ENCODE measurements at places on chromosomes 6 and 20.
A peak's percentile ranks its signal among the peaks of the same experiment; 100 is the strongest.

- DNase-seq = no peak
These were observed 135.4 kb downstream of the SMOC2 start for GRCh38 chr6:168576388-168576787.

GRCh38 chr6:3237761-3238662, 10.6 kb upstream of the TUBB2B start:
- no peak for DNase-seq

GRCh38 chr6:9659848-9660247, 755.0 kb downstream of the TFAP2A start:
- no peak for DNase-seq

GRCh38 chr6:3316331-3316730, 57.6 kb downstream of the PSMG4 start:
- no peak for DNase-seq

- no peak for DNase-seq
These were observed 12.4 kb upstream of the RALY start for GRCh38 chr20:33981347-33981746.

DNA sequence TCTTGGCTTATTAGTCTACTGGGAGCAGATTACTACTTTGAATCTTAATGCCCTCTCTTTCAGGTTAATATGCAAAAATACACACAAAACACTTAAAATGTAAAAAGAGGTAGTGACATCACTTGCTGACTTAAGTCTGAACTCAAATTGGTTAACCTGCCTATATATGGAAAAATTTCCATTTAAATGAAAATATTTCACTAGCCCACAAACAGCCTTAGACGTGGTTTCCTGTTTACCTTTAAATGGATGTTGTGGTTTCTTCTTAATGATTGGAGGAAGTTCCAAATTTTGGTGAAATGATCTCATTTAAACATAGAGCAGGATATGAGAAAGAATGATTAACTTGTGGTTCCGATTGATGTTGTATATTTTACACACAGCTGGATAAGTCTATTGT, 553.7 kb downstream of the CD109 start:
- DNase-seq = no peak

- DNase-seq = no peak
These were observed 26.5 kb downstream of the TM9SF4 start for GRCh38 chr20:32135983-32136515.

DNA sequence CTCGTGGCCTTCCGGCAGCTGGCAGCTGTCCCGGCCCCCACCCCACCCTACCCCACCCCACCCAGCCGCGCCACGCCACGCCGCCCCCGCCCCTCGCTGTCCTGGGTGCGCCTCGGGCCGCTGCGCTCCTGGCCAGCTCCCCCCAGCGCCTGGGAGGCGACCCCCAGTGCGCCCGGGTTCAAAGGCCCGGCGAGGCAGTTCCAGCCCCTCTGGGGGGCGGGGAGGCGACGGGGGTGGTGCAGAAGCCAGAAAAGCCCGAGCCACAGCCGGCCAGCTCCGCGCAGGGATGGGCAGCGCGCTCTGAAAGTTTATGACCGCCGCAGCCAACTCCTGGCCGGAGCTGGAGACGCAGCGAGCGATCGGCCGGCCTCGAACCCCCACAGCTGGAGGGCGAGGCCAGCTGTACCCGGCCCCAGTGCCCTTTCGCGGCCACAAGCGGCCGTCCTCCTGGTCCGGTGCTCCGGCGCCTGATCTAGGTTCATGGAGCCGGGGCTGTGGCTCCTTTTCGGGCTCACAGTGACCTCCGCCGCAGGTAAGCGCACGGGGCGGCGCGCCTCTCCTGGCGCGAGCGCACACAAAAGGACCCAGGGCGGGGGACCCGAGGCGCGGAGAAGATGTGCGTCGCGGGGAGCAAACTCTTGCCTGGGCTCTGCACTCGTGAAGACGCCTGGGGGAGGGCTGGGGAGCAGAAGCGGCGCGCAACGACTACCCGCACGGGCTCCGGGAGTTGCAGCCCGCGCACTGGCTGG, at the start of gene EDN3:
TSS of gene EDN3 (plus strand) at position 279 of the 749 bp plus-strand sequence. CDS start at position 481, 202 bp downstream.
- no peak for DNase-seq

GRCh38 chr6:44227148-44227793, 3.9 kb downstream of the SLC29A1 start:
- DNase-seq = no peak

- no peak for DNase-seq
These were observed 81.8 kb downstream of the PHACTR1 start for GRCh38 chr6:12798326-12798725.

DNA sequence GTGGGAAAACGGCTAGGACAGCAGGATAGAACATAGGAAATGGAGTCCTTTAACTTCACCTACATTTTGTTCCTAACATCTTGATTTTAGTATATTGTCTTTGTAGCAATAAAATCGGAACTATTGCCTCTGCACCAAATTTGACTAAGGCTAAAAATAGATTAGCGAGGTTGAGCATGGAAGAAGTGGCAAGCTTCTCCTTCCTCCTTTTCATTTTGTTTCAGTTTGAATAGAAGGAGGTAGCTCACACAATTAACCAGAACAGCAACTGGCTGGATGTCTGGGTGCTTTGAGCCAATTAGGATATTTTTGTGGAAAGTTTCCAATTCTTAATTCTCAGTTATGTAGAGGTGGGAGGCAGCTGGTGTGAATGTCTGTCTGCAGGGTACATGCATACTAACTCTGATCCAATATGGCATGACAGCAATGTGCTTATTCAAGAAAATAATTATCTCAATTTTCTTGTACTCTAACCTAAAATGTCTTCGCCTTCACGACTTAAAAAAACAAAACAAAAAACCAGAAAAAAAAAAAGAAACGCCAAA, 3.1 kb upstream of the HECA start:
- peak; percentile 54 for DNase-seq

- no peak for DNase-seq
These were observed 337.6 kb downstream of the CDC5L start for GRCh38 chr6:44725070-44725469.

GRCh38 chr6:137763436-137763835, 103.6 kb upstream of the TNFAIP3 start:
- no peak for DNase-seq

DNA sequence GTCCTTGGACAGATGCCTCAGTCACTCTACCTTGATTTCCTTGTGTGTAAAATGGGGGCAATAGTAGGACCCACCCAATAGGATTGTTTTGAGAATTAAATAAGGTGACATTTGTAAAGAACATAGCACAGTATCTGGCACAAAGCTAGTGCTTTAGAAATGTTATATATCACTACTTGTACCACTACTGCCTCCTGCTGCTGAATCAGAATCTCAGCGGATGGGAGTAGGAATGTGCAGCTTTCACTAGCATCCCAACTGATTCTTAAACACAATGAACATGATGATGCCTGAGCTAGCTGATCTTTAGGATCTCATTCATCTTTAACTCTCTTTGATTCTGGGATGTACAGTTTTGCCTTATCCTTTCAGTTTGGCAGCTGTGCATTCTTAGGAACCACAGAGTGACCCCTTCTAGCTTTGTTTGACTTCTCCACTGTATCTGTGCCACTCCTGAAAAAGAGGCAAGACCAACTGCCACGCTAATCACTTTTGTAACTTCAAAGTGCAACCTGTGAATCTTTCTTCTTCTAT, 7.2 kb downstream of the PBOV1 start:
- DNase-seq = no peak

GRCh38 chr6:20931093-20931492, 396.8 kb downstream of the CDKAL1 start:
- DNase-seq = no peak

- no peak for DNase-seq
These were observed 52.9 kb downstream of the TTI1 start for GRCh38 chr20:37980383-37980782.

GRCh38 chr6:41650120-41650519, 11.9 kb downstream of the MDFI start:
- no peak for DNase-seq
